ENCODE measurements at places on chromosomes 6 and 20.

GRCh38 chr6:4656106-4656505, 120.1 kb upstream of the CDYL start:
- peak; percentile 27 for DNase-seq

GRCh38 chr6:119535332-119535731, 185.8 kb upstream of the MAN1A1 start:
- DNase-seq = no peak

DNA sequence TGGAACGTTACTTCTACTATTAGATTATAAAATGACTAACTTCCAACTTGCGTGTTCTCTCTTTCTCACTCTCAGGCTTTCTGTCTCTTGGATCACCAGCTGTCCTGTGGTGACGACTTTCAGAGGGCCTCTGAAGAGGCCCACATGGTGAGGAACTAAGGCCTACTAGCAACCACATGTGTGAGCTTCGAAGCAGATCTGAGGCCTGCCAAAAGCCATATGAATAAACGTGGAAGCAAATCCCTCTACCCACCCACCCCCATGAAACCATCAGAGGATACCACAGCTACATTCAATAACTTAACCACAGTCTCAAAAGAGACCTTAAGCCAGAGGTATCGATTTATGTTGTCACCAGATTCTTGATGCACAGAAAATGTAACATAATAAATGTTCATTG, 13.5 kb upstream of the BMP5 start:
- no peak for DNase-seq

- DNase-seq = no peak
These were observed 133.7 kb upstream of the TBX18 start for GRCh38 chr6:84897988-84898594.

DNA sequence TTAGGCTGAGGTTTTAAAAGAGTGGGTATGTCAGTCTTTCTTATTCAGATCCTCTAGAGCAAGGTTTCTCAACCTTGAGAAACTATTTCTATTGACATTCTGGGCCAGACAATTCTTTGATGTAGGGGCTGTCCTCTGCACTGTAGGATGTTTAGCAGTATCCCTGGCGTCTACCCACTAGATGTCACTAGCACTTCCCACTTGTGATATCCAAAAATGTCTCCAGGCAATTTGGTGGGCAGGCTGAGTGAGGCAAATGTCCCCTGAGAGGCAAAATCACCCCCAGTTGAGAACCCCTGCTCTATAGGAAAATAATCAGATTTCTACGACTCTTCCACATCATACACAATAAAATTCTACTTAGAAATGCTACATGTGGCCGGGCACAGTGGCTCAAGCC, 7.7 kb upstream of the ZKSCAN8 start:
- DNase-seq = no peak

DNA sequence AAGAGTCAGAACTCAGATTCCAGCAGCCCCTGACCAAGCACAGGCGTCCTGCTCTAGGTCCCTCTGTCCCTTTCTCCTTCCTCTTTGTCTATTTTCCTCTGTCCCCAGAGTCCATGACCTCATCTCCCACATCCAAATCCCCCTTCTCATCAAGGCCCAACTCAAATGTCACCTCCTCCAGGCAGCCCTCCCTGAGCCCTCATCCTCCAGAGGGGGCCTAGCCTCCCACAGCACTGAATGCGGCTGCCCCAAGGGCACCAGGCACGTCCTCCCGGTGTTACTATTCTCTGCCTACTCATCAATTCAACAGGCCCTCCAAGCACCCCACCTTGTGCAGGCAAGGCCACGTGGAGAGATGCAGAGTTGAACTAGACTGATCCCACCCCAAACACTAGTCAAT, 49.7 kb downstream of the GRM4 start:
- DNase-seq = no peak

GRCh38 chr6:39118921-39119320, 3.9 kb upstream of the SAYSD1 start:
- DNase-seq = no peak

GRCh38 chr6:149918151-149918905, 4.6 kb downstream of the RAET1G start:
- DNase-seq = peak; percentile 34

- no peak for DNase-seq
These were observed 2.5 kb downstream of the MTCH1 start for GRCh38 chr6:36983538-36983937.

- no peak for DNase-seq
These were observed 13.8 kb downstream of the OLIG3 start for GRCh38 chr6:137480431-137480830.

DNA sequence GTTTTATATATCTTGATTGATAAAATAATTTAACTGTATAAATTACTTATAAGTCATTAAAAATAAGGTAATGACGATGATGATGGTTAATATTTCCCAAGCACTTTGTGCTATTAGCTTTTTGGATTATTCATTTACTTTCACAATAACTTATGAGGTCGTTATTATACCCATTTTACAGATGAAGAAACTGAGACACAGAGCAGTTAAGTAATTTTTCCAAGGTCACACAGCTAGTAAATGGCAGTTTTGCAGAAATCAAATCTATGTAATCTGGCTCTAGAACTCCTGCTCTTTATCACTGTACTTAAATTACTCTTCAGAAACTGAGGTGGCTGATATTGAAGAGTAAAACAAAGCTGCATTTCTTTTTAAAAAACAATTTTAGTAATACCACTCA, 18.2 kb downstream of the NOL7 start:
- DNase-seq = no peak

DNA sequence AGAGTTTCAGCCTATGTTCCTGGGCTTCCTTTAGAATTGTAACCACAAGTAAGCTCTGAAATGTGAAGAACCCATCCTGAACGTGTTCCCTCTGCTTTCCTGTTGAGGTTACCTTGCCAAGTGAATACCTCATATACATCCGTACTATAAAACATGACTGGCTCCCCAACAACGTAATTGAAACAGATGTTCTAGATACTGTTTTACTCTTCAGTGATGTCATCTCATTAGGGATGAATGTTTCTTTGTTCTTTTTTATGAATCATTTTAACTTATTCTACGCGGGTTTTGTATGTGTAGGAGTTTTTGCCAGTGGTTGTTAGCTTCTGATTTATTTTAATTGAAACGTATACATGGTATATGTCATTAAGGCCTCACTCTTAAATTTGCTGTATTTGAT, 166.8 kb downstream of the SAMD5 start:
- no peak for DNase-seq

DNA sequence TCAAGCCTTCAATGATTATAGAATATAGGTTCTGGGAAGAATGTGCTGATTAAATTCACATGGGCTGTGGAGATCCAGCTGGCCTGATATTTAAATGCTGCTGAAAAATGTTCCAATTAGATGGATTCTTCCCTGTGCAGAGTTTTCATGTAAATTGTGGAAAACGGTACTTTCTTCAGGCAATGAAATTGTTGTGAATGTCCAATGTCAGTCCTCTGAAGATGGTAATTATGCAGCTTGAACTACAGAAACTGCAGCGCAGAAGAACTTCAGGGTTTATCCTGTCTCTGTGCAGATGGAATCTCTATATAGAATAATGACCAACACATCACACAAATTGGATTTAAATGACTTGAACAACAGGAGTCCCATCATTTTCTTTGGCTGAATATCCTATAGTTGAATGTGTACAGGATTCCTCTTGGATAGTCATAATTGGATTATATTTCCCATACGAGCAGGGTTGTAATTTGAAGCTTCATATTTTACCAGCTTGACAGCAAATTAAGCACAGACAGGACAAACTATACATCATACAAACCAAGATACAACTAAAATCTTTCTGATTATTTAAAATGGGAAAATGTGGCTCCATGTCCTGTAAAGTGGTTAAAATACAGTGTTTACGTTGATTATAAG, 82.3 kb downstream of the CAP2 start:
- no peak for DNase-seq

GRCh38 chr20:43911066-43911465, 3.6 kb upstream of the TOX2 start:
- DNase-seq = peak; percentile 81

DNA sequence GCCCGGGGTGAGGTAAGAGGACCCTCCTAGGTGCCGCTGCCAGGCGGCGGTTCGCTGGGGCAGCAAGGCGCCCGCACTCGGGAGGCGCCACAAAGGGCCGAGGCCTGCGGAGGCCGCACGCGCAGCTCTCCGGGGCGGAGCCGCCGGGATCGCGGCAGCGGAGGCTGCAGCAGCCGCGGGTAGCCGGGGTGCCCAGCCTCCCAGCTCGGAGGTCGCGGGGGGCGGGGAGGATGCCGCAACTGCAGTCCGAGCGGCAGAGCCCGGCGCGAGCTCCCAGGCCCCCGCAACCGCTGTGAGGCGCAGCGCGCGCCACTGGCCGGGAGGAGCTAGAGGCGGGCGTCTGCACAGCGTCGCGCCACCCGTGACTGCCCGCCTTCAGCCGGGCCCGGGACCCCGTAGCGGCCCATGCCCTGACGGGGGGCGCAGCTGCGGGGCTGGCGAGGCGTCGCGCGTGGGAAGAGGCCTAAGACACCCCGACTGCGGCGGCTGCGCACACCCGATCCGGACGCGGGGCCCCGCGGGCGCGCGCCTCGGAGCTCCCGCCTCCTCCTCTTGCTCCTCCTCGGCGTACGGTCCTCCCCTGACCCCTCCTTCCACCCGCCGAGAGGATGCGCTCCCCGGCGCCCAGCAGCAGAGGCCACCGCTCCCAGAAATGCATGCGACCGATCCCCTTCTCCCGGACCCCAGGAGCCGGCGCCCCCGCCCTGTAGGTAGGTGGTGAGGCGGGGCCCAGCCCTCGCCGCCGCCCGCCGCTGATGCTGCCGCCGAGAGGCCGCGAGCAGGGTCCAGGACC, at the start of gene NCOA7:
Gene NCOA7, plus strand, starts transcription at position 603 of the 793 bp plus-strand sequence. CDS start 24,395 bp downstream, outside the sequence.
- DNase-seq = no peak

- DNase-seq = no peak
These were observed 34.8 kb upstream of the UST start for GRCh38 chr6:148711833-148712654.

GRCh38 chr20:35621560-35621946, 5.9 kb downstream of the SPAG4 start:
- DNase-seq = no peak

GRCh38 chr20:35823937-35824336, 52.1 kb downstream of the PHF20 start:
- no peak for DNase-seq

DNA sequence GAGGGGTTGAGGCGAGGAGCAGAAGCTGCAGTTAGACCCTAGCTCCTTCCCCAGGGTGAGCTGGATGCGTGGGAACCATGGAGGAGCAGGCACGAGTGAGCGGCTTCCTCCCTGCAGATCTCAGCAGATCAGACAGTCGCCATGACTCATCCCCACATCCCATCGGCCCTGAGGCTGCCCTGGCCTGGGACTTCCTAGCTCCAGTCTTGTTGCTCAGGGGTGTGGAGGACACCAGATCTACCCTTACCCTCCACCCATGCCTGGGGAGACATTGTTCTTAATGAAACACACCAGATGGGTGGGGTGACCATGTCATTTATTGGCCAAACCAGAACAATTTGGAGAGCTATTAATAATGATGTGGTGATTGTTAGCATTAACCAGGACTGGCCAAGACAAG, 36.3 kb upstream of the TGM2 start:
- no peak for DNase-seq

GRCh38 chr20:43915211-43916072, 790 bp downstream of the TOX2 start:
- DNase-seq = no peak

- no peak for DNase-seq
These were observed 14.8 kb upstream of the EXOC2 start for GRCh38 chr6:707576-708236.

DNA sequence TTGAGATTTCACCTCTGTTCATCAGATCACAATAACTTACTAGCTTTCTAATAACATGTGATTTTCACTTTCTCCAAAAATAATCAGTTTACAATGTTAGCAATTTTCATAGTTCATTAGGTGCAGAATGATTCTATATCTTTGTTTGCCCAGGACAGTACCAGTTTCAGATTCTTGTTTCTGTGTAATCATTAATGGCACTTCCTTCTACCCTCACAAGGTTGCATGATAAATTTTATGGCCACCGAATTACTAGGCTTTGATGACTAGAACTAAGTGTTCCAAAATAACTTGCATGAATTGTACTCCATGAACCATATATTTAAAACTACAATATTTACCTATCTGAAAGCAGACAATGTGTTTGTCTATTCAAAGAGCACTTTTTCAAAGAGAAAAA, 442.3 kb downstream of the EPHA7 start:
- DNase-seq = no peak

GRCh38 chr6:56725254-56725653, 82.6 kb upstream of the DST start:
- DNase-seq = no peak

DNA sequence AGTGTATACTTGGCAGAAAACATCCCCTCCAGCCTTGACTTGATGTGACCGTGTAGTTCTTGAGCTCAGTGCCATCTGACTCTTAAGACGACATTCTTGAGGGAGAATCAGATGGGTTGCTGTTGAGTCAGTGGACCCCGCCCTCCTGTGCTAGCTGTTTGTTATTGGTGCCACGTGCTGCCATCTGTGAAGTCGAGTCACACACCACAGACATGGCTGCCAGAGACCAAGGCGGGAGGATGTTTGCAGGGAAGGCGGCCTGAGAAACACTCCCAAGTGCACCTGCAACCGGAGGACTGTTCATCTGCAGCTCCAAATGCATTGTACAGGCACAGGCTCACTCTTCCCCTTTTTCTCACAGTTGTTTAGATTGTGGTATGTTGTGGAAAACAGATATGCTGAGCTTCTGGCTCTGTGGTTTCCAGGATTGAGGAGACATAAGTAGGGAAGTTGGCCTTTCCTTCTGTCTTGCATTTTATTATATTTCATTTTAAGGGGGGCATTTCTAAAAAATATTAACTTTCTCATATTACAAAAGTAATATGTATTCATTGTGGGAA, 345.3 kb upstream of the ZFP64 start:
- DNase-seq = no peak

GRCh38 chr6:127886603-127887002, 14.3 kb downstream of the THEMIS start:
- DNase-seq = no peak

DNA sequence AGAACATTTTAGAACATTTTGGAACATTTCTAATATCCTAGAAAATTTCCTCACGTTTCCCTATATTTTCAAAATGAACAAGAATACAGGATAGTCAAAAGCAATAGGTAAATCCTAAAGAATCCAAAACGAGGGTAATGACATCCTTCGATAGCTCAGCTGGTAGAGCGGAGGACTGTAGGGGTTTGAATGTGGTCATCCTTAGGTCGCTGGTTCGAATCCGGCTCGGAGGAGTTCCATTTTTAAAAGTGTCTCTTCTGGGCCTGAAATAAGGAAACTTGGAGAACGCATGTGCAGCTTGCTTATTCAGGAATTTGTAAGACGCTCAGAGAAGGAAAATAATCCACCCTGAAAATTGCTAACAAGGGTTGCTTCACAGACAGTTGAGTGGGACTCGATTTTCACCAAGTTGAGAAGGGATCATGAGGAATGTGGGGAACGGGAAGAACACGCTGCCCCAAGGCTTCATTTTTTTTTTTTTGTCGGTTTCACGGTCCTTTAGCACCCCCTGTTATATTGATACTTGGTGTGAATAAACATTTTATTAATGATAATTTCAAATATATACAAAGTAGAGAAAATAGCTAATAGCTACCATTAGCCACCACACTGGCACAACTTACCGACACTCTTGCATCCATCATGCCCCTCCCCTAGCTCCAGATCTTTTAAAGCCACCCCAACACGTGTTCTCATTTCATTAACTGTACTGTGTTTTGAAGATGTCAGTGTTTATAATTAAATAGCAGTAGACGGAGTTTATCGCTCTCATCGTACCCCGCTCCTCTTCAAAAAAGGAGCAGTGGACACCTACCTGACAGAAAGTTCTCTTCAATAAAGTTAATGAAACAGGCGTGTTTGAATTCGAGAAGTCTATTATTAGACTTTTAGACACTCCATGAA, 1.8 kb upstream of the ABT1 start:
- DNase-seq = no peak

- no peak for DNase-seq
These were observed 81.6 kb downstream of the GMPR start for GRCh38 chr6:16319813-16320532.
